GM06990 (cell line): ENCODE measurements at places on chromosomes 13 and 19.

GRCh38 chr13:112828756-112829155 is 138.9 kb downstream of the ATP11A start:
- no peak for DNase-seq

DNA sequence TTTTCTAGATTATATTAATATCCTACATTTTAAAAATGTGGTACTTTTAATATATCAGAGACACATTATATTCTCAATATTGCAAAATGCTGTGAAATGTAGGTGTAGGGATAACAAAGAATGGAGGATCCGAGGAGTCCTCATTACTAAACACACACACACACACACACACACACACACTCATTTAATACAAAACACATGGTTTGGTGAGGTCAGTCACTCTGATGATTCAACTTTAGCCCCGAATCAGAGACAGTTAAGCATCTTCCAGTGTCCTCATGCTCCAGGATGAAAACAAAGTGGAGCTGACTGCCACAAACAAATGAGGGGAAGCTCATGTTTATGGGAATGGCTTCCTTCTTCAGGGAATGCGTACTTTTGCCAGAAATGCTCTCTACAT is 147.5 kb downstream of the CYSLTR2 start:
- DNase-seq, result no peak

DNA sequence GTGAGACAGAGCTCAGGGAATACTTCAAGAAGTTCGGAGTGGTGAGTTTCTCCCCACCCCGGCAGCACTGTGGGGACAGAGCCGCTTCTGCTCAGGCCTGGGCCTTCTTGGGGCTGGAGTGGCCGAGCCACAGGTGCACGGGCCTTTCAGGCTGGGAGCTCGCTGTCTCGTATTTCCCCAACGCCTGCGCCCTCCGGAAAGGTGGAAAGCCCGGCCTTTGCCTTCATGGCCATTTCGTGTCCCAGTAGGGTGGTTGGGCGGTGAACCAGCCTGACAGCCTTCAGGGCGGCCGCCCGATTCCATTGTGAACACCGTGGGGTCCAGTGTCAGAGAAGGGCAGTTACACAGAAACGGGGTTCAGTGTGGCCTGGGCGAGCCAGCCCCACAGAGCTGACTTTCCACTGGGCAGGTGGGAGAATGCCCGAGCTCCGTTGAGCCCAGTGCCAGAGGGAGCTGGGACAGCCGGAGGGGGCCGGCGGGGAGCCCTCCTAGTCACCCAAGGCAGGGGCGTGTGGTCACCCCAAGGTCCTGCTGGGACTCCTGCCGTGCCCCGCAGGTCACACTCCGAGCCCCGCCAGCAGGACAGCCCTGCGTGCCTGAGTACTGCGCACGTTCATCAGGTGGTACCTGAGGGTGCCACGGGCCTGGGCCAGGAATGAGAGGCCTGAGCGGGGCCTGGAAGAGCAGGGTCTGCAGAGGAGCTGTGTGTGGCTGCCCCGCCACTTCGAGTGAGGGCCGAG is 14.0 kb downstream of the DAZAP1 start:
- DNase-seq, result no peak

GRCh38 chr19:4970558-4971423 is 1.9 kb downstream of the KDM4B start:
- no peak for DNase-seq

GRCh38 chr13:48370815-48371214 is 42.1 kb downstream of the LPAR6 start:
- DNase-seq, result no peak

- no peak for DNase-seq
Measured at GRCh38 chr19:55703790-55704215, 28.8 kb downstream of the EPN1 start.

DNA sequence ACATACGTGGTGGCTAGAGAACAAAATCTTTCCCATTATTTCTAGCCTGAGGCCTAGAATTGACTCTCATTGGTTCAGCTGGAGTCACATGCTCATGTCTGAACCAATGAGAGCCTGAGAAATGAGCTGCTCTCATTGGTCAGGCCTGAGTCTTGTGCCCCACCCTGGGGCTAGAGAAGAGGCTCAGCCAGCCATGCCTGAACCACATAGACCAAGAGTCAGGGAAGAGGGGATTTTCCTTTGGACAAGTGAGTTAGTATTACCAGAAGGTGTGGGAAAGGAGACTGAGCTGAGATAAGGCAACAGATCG is 6.9 kb downstream of the FXYD5 start:
- no peak for DNase-seq

DNA sequence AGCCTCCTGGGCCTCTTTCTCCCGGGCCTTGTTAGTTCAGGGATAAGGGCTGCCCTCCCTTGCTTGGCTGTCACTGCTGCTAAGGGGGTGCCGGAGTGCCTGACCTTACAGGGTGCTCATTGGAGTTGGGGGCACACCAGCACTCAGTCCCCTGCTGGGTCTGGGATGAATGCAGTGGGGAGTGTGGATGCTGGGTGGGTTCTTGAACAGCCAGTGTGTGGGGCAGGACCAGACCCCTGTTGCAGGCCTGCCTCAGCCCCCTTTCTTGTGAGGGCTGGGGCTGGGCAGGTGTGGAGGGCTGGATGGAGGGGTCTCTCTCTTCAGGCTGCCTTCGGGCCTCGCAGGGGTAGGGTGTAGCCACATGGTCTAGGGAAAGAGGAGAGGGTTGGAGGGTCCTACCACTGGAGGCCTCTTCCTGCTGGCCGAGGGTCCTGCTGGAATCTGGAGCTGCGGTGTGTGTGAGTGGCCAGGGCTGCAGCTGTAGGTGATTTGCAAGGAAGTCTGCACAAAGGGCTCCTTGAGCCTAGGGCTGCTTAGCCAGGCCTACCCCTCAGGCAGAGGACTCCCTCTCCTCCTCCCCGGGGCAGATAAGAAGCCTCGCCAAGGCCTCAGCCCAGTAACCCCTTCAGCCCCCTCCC is 3.2 kb downstream of the CEBPA start:
- DNase-seq, result no peak

- DNase-seq, result no peak
Measured at GRCh38 chr13:102944821-102945220, 99.0 kb downstream of the ERCC5 start.

GRCh38 chr19:18353378-18354005 is 13.1 kb downstream of the PGPEP1 start:
- DNase-seq, result no peak

GRCh38 chr13:42215578-42216421 is 56.2 kb upstream of the AKAP11 start:
- peak; percentile 5 for DNase-seq

DNA sequence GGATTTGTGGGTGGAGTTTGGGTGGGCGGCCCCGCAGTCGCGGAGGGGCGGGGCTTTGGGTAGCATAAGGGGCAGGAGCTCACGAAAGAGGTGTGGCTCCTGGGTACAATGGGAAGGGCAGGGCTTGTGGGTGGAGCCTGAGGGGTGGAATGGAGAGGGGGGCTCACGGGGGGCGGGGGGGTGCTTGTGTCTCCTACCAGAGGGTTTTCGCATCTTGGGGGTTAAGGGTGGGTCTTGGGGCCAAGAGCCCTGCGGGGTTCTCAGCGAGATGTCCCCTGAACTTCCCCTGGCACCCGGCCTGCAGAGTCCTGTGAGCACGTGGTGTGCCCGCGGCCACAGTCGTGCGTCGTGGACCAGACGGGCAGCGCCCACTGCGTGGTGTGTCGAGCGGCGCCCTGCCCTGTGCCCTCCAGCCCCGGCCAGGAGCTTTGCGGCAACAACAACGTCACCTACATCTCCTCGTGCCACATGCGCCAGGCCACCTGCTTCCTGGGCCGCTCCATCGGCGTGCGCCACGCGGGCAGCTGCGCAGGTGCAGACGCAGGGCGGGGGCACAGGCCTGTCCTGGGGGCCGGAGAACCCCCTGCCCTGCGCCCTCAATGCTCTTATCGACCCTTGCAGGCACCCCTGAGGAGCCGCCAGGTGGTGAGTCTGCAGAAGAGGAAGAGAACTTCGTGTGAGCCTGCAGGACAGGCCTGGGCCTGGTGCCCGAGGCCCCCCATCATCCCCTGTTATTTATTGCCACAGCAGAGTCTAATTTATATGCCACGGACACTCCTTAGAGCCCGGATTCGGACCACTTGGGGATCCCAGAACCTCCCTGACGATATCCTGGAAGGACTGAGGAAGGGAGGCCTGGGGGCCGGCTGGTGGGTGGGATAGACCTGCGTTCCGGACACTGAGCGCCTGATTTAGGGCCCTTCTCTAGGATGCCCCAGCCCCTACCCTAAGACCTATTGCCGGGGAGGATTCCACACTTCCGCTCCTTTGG is 5.1 kb downstream of the FSTL3 start:
- DNase-seq, result peak; percentile 66

DNA sequence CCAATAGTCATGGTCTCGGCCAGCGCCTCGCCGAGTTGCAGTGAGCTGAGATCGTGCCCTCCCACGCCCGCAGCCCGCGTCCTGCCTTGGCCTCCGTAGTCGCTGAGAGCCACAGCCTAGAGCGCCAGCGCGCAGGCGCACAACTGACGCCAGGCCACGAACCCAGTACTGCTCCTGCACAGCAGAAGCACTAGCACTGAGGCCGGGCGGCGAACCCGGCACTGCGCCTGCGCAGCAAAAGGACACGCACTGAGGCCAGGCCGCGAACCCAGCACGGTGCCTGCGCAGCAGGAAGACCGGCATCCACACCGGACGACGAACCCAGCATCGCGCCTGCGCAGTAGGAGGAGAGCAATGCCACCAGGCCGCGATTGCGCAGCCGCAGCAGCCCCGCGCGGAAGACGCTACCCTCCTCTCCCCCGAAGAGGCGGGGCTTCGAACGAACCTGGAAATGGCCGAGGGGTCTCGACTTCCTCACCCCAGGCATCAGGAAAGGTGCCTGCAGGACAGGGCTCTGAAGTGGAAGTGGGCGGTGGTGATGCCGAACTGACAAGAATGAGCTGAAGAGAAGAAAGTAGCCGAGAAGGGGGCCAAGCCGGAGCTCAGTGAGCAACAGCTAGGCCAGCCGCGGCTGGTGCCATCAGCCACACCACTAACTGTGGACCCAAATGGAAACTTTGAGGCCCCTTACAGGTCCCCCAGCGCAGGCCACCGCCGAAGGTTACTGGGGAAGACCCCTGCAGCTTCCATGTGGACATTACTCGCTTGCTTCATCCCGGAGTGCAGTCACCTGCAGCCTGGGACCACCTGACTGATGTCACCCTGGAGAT is 7.5 kb downstream of the F10 start:
- no peak for DNase-seq

DNA sequence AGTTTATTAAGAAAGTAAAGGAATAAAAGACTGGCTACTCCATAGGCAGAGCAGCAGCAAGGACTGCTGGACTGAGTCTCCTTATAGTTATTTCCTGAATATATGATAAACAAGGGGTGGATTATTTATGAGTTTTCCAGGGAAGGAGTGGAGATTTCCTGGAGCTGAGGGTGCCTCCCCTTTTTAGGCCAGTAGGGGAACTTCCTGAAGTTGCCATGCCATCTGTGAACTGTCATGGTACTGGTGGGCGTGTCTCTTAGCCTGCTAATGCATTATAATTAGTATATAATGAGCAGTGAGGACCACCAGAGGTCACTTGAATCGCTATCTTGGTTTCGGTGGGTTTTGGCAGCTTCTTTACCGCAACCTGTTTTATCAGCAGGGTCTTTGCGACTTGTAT is 13.5 kb downstream of the ZSCAN5A start:
- no peak for DNase-seq

- peak; percentile 63 for DNase-seq
Measured at GRCh38 chr19:5292822-5293611, 47.6 kb downstream of the PTPRS start.

DNA sequence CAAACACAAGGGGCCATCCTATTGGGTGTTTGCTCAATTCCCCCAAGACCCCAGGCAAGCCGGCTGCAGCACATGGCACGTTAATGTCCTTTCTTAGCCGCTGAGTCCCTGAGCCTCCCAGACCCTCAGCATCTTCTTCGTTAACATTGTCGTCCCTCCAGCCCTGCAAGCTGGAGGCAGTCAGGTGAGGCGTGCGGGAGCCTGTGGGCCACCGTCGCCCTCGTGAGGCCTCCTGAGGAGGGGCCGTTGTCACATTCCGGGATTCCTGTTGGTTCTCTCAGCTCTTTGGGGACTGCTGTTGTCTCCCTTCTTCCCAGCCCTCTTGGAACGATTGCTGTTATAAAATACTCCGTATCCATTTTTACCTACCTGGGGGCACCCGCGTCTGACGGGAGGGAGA is 140.6 kb downstream of the KDM4B start:
- DNase-seq, result no peak

- DNase-seq, result no peak
Measured at GRCh38 chr19:45059258-45059965, 16.9 kb downstream of the ZNF296 start.

- DNase-seq, result no peak
Measured at GRCh38 chr19:14073925-14074838, 1.6 kb downstream of the MISP3 start.

- DNase-seq, result no peak
Measured at GRCh38 chr13:71274923-71275608, 591.9 kb downstream of the DACH1 start.

DNA sequence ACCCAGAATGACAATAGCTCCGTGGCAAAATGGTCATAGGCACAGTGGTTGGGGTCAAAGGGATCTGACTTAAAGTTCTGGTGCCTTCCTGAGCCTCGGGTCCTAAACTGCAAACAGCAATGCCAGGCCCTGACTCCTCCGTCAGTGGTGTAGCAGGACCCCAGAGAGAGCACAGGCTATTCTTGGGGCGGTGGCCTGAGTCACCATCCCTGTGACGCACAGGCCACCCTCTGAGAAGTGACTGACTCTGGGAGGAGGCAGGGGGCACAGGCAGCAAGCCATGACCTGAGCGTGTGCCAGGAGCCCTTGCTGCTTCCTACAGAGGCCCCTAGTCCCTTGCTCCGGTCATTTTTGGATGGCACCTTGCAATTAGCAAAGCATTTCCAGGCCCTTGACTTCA is 18.7 kb downstream of the PLVAP start:
- no peak for DNase-seq

DNA sequence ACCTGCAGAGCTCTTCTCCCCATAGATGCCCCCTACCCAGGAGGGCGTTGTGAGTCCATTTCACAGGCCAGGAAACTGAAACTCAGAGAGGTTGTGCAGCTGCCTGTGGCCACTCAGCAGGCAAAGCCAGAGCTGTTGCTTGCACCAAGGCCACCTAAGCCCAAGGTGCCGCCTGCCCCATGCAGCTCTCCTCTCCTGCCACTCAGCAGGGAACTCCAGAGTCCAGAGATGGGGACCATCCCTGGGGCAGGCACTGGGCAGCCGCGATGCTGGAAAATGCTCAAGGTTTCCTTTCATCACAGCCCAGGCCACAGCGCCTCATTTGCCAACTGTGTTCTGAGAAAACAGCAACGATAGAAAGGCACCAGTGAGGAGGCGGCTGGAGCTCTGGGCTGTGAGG is 41.0 kb upstream of the PEPD start:
- no peak for DNase-seq

GRCh38 chr13:102839462-102839861 is 6.4 kb upstream of the ERCC5 start:
- no peak for DNase-seq

GRCh38 chr19:42295831-42296525 is 6.0 kb upstream of the PRR19 start:
- peak; percentile 73 for DNase-seq
